ENCODE measurements at places on chromosomes 5 and 9.
A peak's percentile ranks its signal among the peaks of the same experiment; 100 is the strongest.

GRCh38 chr5:135059000-135059923 is 25.2 kb upstream of the PITX1 start:
- no peak for DNase-seq

- DNase-seq: no peak
These were observed 154.3 kb downstream of the PALM2AKAP2 start for GRCh38 chr9:109934136-109934856.

- no peak for DNase-seq
These were observed 673.2 kb downstream of the CDH18 start for GRCh38 chr5:19314840-19315239.

- no peak for DNase-seq
These were observed 56.3 kb downstream of the COX7C start for GRCh38 chr5:86674069-86674468.

DNA sequence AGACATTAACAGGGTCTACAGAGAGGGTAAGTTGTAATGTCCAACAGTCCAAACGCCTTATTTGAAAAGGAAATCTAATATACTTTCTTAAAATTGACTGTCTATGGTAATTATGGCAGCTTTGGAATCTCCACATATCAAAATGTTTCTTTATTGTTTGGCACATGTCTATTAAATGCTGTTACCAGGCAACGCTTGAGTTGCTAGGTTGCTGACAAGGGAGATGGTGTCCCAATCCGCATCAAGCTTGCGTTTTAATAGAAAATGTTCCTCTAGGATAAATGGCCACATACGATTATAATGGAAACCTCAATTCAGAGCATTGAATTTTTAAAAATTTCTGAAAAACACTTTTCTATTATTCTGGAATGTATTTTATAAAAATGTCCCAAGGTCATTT is 9.2 kb downstream of the ANXA1 start:
- DNase-seq: no peak

- DNase-seq: no peak
These were observed 363.9 kb upstream of the SEMA6A start for GRCh38 chr5:116938488-116938887.

- DNase-seq: no peak
These were observed 247.7 kb downstream of the PJA2 start for GRCh38 chr5:109161914-109162683.

DNA sequence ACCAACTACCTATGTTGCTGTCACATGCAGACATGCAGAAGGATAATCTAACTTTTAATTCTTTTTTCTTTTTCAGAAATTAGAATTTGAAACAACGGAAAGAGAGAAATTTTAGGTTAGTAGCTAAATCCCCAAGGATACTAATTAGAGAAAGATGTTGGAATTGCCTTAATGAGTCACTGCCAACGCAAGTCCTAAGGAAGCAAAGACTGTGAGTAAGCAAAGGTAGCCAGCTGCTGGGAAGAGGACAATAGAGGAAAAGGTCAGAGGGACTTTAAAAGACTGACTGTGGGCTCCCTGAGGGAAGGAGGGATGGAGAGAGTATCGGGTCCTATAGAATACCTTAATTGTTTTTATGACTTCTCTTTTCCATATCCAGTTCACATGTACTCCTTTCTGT is 461.9 kb upstream of the PAPPA start:
- no peak for DNase-seq

GRCh38 chr5:137997726-137998213 is 35.1 kb downstream of the FAM13B start:
- no peak for DNase-seq

GRCh38 chr5:131258733-131259132 is 5.1 kb upstream of the CDC42SE2 start:
- DNase-seq: no peak

- no peak for DNase-seq
These were observed 6.4 kb downstream of the ISCA1 start for GRCh38 chr9:86275962-86276361.

GRCh38 chr9:135255841-135256580 is 168.5 kb downstream of the OLFM1 start:
- DNase-seq: no peak

GRCh38 chr9:91086657-91087461 is 274.9 kb downstream of the AUH start:
- no peak for DNase-seq

DNA sequence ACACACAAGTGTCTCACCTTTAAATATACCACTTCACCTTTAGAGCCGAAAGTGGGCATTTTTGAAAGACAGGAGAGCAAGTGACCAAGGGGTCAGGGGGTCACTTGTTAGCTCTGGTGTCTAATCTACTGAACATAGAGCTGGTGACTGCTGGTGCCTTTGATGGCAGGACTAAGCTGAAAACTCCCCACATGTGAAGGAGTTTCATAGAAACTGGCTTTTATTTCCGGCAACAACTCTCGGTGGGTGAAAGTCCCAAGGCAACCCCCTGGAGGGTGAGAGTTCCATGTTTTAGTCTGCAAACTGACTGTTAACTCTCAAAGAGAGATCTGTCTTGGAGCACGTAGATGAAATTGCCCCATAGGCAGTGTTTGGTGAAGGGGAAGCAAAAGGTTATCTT is 466.9 kb downstream of the DMRTA1 start:
- DNase-seq: no peak

GRCh38 chr9:126985870-126986498 is 71.4 kb downstream of the RALGPS1 start:
- no peak for DNase-seq

DNA sequence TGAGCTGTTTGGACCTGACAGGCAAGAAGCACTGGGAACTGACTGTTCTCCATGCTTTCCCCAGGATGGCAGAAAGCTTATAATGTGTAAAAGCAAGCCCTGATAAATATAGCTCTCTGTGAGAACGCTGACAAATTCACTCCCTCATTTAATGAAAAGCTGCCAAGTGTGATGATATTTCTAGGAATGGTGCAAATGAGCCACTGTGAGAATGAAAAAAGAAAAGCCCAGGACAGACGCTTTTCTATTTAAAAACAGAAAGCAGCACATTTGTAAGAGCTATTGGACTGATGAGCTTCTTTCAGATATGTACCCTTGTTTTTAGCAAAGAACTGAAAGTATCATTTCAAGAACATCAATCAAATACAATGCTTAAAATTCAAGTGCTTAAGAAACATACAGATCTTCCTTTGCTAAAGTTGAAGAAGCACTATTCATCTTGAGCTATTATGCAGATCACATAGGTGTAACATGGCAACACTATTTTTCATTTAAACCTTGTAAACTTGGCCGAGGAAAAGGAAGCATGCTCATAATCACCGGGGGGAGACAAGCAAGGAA is 842.6 kb upstream of the ACO1 start:
- no peak for DNase-seq

GRCh38 chr5:31936683-31937082 is 237.4 kb downstream of the GOLPH3 start:
- DNase-seq: no peak

GRCh38 chr9:108553111-108553635 is 302.6 kb downstream of the ACTL7B start:
- DNase-seq: no peak

GRCh38 chr5:7754997-7755596 is 95.8 kb downstream of the CFAP90 start:
- DNase-seq: peak; percentile 66

DNA sequence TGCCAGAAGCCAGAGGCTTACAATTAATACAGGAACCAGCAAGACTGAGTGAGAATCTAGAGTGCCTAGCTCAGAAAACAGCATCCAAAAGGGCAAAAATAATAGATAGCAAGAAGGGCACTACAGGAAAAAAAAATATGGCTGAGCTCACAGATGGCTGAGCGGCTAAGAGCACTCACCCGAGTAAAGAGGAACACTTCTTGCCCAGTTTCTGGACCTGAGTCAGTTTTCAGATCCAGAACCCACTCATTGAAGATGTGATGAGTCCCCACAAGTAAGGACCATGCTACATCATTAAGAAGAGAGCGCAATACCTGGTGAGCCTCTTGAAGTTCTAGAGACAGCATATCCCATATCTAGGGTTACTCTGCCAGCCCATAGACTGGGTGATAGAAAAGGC is 65.5 kb upstream of the MAP3K1 start:
- DNase-seq: no peak

DNA sequence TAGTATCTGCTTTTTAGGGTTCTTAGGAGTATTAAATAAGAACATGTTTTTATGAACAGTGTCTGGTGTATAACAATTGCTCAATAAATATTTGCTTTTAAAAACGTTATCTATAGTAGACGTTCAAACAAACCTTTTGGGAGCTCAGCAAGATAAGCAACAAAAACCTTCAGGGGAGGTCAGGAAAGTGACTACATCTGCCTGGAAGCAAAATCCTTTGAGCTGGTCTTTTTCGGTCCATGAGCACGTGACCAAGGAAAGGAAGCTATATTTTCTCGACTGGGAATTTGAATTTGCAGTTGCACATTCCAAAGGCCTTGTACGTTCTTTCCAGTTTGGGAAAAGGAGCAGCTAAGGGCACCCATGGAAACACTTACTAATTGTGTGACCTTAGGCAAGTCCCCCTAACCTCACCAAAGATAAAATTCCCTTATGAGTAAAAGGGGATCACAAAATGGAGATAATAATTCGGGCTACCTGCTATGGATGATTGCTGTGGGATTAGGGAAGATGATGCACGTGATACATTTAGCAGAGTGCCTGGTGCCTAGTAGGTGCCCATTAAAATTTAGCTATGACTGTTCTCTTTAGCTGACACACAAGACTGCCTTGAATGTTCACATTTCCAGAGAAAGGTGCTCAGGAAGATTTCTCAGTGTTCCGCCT is 45.4 kb downstream of the PTTG1 start:
- no peak for DNase-seq

GRCh38 chr9:114025760-114026159 is 52.3 kb downstream of the AMBP start:
- no peak for DNase-seq
